ENCODE measurements at places on chromosomes 1 and 21. TPM values are rescaled to one million over a fixed set of nuclear protein-coding genes. Genes with fewer than 3 reads are reported as not detected.

DIO1 gene
- not detected for total RNA-seq

APOBEC4 gene
- total RNA-seq, result not detected

CACNA1E gene
- total RNA-seq, result not detected

RGS5 gene
- 3.2 TPM for total RNA-seq

FCAMR gene
- total RNA-seq, result 0.24 TPM

SERPINC1 gene
- 0.24 TPM for total RNA-seq

RHEX gene
- total RNA-seq, result 2.2 TPM

RGS8 gene
- not detected for total RNA-seq

RBP7 gene
- 1.7 TPM for total RNA-seq

TNFRSF4 gene
- total RNA-seq, result not detected

HECTD3 gene
- 16.6 TPM for total RNA-seq

PAQR6 gene
- total RNA-seq, result not detected

GATAD2B gene
- 4.0 TPM for total RNA-seq

OR2T29 gene
- not detected for total RNA-seq

OR10R2 gene
- total RNA-seq, result not detected

AZIN2 gene
- total RNA-seq, result 4.3 TPM

SEC16B gene
- 0.96 TPM for total RNA-seq

IGSF5 gene
- total RNA-seq, result not detected

UBASH3A gene
- not detected for total RNA-seq

CACNA1S gene
- total RNA-seq, result not detected

VAV3 gene
- total RNA-seq, result 0.96 TPM

PDZK1 gene
- under 0.01 TPM for total RNA-seq

CYP4Z1 gene
- not detected for total RNA-seq

RNF223 gene
- 3.8 TPM for total RNA-seq

EVA1C gene
- total RNA-seq, result 6.0 TPM

HIVEP3 gene
- total RNA-seq, result not detected

MYCL gene
- total RNA-seq, result 7.0 TPM

SELP gene
- not detected for total RNA-seq

RCSD1 gene
- total RNA-seq, result under 0.01 TPM

ODR4 gene
- 22.2 TPM for total RNA-seq

CR1L gene
- total RNA-seq, result not detected

JUN gene
- total RNA-seq, result 56.7 TPM

BARHL2 gene
- total RNA-seq, result not detected

XCL1 gene
- total RNA-seq, result not detected

SHISAL2A gene
- not detected for total RNA-seq

CD84 gene
- not detected for total RNA-seq

GPATCH2 gene
- 15.9 TPM for total RNA-seq

FAM3B gene
- total RNA-seq, result 0.72 TPM

ABCG1 gene
- total RNA-seq, result 42.7 TPM

TAL1 gene
- under 0.01 TPM for total RNA-seq

HSPB7 gene
- total RNA-seq, result not detected

GBP4 gene
- not detected for total RNA-seq

AVPR1B gene
- total RNA-seq, result not detected

CASQ2 gene
- not detected for total RNA-seq

PLA2G2F gene
- total RNA-seq, result 0.24 TPM

ACTN2 gene
- total RNA-seq, result not detected

MARK1 gene
- 4.1 TPM for total RNA-seq

FCRL5 gene
- not detected for total RNA-seq

THEM5 gene
- not detected for total RNA-seq

HPCAL4 gene
- total RNA-seq, result 0.24 TPM

LDLRAD1 gene
- under 0.01 TPM for total RNA-seq

DENND2C gene
- 25.6 TPM for total RNA-seq

HRNR gene
- not detected for total RNA-seq
